ENCODE measurements at places on chromosomes 6 and 20.

DNA sequence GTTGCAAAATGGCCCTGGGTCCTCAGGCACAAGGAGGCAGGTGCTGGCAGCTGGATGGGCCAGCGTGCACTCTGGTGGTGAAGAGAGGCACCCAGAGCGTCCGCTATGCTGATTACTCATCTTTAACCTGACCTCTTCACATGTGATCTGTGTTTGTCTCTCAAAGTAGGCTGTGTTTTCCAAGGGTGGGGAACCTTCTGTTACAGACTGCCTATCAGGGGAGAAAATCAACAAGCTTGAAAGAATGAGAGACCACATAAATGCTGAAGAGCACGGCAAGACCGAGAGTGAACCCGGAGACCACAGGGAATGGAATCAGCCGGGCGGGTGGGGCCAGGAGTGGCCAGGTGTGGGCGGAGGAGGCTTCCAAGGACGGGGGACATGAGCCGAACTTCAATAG is 16.2 kb downstream of the BNIP5 start:
- DNase-seq: no peak

- no peak for DNase-seq
Measured at GRCh38 chr6:55450005-55450404, 122.7 kb downstream of the GFRAL start.

DNA sequence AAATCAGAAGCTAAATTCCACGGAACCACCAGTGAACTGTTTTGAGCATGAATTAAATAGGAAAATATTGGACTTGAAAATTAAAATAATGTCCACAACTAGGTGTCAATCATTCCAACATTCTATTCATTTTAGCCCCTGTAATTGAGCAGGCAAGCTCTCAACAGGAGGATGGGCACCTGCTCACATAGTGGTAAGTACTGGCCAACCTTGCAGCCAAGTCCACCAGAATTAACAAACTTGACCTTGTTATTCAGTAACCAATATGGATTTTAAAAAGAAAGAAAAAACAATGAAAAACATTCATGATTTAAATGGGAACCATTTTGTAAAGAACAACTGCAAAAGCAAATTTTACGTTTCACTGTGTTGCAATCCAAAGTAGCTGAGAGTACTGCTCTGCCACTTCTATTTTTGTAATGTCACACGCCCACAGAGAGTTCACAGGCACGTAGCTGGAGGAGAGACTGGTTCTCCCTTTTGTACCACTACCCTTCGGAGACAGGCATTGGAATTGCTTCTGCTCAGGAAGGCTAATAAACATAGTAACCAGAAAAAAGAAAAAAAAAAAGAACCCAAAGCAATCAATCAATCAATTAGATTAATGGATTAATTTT is 75.2 kb upstream of the F13A1 start:
- no peak for DNase-seq

- DNase-seq: no peak
Measured at GRCh38 chr6:148105695-148106094, 236.9 kb upstream of the SASH1 start.

DNA sequence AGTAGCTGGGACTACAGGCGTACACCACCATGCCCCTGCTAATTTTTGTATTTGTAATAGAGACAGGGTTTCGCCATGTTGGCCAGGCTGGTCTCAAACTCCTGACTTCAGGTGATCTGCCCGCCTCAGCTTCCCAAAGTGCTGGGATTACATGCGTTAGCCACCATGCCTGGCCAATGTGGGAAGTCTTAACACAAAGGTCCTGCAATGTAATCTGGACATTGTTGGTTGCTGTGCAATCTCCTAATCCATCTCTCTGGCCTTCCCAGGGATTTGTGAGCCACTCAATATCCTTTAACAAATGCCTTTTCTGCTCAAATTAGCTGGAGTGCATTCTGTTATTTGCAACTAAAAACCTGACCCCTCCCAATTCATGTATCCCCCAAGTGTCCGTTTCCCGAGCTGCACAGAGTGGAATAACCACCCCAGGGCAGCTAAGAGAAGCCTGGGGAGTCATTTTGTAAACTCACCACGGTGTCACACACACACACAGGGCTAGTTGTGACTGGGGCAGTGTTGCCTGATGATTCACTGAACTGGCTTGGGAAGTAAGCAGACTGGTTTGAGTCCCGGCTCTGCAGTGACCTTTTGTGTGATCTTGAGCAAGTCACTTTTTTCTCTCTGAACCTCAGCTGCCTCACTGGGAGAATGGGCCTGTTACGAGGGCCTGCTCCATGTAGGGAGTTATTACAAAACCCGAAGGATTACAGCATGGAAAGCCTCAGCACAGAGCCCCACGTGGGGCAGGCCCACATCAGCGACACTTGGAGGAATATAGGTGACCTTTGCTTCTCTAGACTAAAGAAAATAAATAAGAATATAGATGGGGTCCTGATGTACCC is 152.3 kb downstream of the ZMYND8 start:
- DNase-seq: no peak

GRCh38 chr6:106981926-106982325 is 7.4 kb upstream of the CD24 start:
- no peak for DNase-seq

GRCh38 chr6:140708441-140708840 is 1334.0 kb upstream of the CITED2 start:
- DNase-seq: no peak

Data from stimulated activated CD4-positive, alpha-beta T cell treated with anti-CD3 and anti-CD28 coated beads, Interleukin-1b, Interleukin-23, amount 100 ng/mL, for 1 hour (primary cell).